Chondrocyte (in vitro differentiated cells): ENCODE measurements at places on chromosomes 2 and 18. TPM values are rescaled to one million over a fixed set of nuclear protein-coding genes. Genes with fewer than 3 reads are reported as not detected.

Gene EMILIN2
- 2.2 to 9.9 TPM (median 9.3 TPM) in 3 replicates for total RNA-seq

Gene KIAA2012
- total RNA-seq = not detected in 3 replicates

Gene MMADHC
- 90.4 to 95.4 TPM (median 92.8 TPM) in 3 replicates for total RNA-seq

Gene CNNM4
- 7.6 to 8.3 TPM (median 7.7 TPM) in 3 replicates for total RNA-seq

Gene SERPINB3
- total RNA-seq = not detected in 3 replicates

Gene ILKAP
- 24.9 to 36.7 TPM (median 29.7 TPM) in 3 replicates for total RNA-seq

Gene CNDP1
- 0.22 TPM in 1 of 3 replicates, not detected in the others for total RNA-seq

Gene SPR
- total RNA-seq = 8.9 to 13.5 TPM (median 12.8 TPM) in 3 replicates

Gene MFF
- 64.7 to 76.0 TPM (median 66.8 TPM) in 3 replicates for total RNA-seq

Gene IGFBP2
- 1,045 to 1,857 TPM (median 1,848 TPM) in 3 replicates for total RNA-seq

Gene PLCD4
- total RNA-seq = 4.1 to 8.6 TPM (median 5.0 TPM) in 3 replicates

Gene LIMS4
- total RNA-seq = 2.2 to 4.2 TPM (median 3.3 TPM) in 3 replicates

Gene MARCHF4
- 1.4 to 6.2 TPM (median 6.1 TPM) in 3 replicates for total RNA-seq

Gene SPHKAP
- not detected in 3 replicates for total RNA-seq

Gene MYO5B
- 0.97 TPM in 2 of 3 replicates, not detected in the other for total RNA-seq

Gene MYCN
- 0.17 to 0.34 TPM in 2 of 3 replicates, not detected in the other for total RNA-seq

Gene L3MBTL4
- total RNA-seq = 0.41 to 1.9 TPM (median 1.0 TPM) in 3 replicates

Gene HOXD3
- total RNA-seq = not detected in 3 replicates

Gene KIF3C
- 34.4 to 38.6 TPM (median 37.3 TPM) in 3 replicates for total RNA-seq

Gene C2orf66
- 0.89 TPM in 1 of 3 replicates, not detected in the others for total RNA-seq

Gene MTLN
- 12.5 to 25.6 TPM (median 17.3 TPM) in 3 replicates for total RNA-seq

Gene RRM2
- total RNA-seq = 25.7 to 48.3 TPM (median 26.0 TPM) in 3 replicates

Gene ACVR2A
- 10.2 to 12.3 TPM (median 12.3 TPM) in 3 replicates for total RNA-seq

Gene IL37
- total RNA-seq = not detected in 3 replicates

Gene LGALSL
- total RNA-seq = 12.2 to 26.3 TPM (median 25.0 TPM) in 3 replicates

Gene INPP5D
- 0.20 to 0.48 TPM (median 0.21 TPM) in 3 replicates for total RNA-seq

Gene PAX8
- total RNA-seq = 0.29 TPM in 1 of 3 replicates, not detected in the others

Gene ADCY3
- 57.5 to 69.3 TPM (median 62.6 TPM) in 3 replicates for total RNA-seq

Gene SELENOI
- total RNA-seq = 15.5 to 22.2 TPM (median 17.2 TPM) in 3 replicates

Gene STARD6
- not detected in 3 replicates for total RNA-seq

Gene ATF2
- total RNA-seq = 55.5 to 61.0 TPM (median 59.8 TPM) in 3 replicates

Gene HSBP1L1
- total RNA-seq = 0.99 to 5.4 TPM (median 5.1 TPM) in 3 replicates

Gene GLB1L
- total RNA-seq = 2.9 to 7.3 TPM (median 3.0 TPM) in 3 replicates

Gene COA5
- 16.7 to 25.9 TPM (median 19.4 TPM) in 3 replicates for total RNA-seq

Gene RAD51AP2
- not detected in 3 replicates for total RNA-seq

Gene FER1L5
- total RNA-seq = not detected in 3 replicates

Gene CERKL
- total RNA-seq = not detected in 3 replicates

Gene ESPNL
- 0.07 to 0.17 TPM (median 0.15 TPM) in 3 replicates for total RNA-seq

Gene LRP2
- not detected in 3 replicates for total RNA-seq

Gene DNAJC5G
- not detected in 3 replicates for total RNA-seq

Gene HAAO
- total RNA-seq = 1.6 to 8.5 TPM (median 8.2 TPM) in 3 replicates

Gene IL36B
- total RNA-seq = not detected in 3 replicates

Gene ADRA2B
- total RNA-seq = 0.07 TPM in 1 of 3 replicates, not detected in the others
